ENCODE measurements at places on chromosomes 16 and 17. TPM values are rescaled to one million over a fixed set of nuclear protein-coding genes. Genes with fewer than 3 reads are reported as not detected.

- DNase-seq, result no peak
Measured at GRCh38 chr16:65284626-65285025, 162.8 kb upstream of the CDH11 start.

DNA sequence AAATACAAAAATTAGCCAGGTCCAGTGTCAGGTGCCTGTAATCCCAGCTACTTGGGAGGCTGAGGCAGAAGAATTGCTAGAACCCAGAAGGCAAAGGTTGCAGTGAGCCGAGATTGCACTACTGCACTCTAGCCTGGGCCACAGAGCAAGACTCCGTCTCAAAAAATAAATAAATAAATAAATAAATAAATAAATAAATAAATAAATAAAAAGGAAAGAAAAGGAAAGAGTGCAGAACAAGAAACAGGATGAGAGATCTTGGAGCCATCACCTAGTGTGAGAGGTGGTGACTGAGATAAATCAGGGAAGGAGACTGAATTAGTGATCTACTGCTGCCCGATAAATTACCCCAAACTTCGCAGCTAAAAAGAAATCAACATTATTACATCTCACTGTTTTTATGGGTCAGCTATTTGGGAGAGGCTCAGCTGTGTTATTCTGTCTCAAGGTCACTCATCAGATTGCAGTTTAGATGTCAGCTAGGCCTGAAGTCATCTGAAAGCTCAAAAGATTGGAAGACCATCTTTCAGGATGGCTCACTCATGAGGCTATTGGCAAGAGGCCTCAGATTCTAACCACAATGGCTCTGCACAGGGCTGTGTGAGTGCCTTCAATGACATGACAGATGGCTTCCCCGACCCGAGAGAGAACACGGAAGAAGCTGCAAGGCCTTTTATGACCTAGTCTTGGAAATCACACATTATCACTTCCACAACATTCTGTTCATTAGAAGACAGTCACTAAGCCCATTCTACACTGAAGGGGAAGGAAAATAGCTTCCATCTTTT, 66.4 kb downstream of the CMC2 start:
- DNase-seq, result no peak

PPY gene
- not detected for total RNA-seq

GRCh38 chr17:17890773-17891759, 54.3 kb upstream of the SREBF1 start:
- DNase-seq, result peak; percentile 81
